Coronary artery (tissue), 2 donors: ENCODE measurements at places on chromosomes 5 and 9.

- DNase-seq = no peak
These were observed 54.2 kb downstream of the SSBP2 start for GRCh38 chr5:81696418-81697397.

- no peak for DNase-seq
These were observed 27.0 kb downstream of the SUB1 start for GRCh38 chr5:32612134-32612888.

DNA sequence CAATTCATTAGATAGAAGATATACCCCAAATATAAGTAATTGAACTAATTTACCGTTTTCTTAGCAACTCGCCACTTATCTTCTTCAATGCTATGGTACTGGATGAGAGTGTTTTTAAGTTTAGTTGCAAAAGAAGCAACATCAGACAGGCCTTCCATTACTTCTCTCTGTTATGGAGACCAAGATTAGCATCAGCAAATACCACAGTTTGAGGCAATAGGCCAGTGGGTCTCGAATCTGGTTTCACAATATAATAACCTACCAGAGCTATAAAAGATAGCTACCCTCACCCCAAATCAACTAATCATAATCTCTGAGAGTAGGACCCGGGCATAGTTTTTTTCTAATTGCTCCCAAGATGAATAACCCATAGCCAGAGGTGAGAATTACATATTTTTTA, 5.1 kb downstream of the STARD4 start:
- DNase-seq = no peak

- DNase-seq = no peak
These were observed 168.4 kb downstream of the RASEF start for GRCh38 chr9:82894548-82894947.

GRCh38 chr9:90379771-90380170, 262.9 kb downstream of the DIRAS2 start:
- no peak for DNase-seq

DNA sequence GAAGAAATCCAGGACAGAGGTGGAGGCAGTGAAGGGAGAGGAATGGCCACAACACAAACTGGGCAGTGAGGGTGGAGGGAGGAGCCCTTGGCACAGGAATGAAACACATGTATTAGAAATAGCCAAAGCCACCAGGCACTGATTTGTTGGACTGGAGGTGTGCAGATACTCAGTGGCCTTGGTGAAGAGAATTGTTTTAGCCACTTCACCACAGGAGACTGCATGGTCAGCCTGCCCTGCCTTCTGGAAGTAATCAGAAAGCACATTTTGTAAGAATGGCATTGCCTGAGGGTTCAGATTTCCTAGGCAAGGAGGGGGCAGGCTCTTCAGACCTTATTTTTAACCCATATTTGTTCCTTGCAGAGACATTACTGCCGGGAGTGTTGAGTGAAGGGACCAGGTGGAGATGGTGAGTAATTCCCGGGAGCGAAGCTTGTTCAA, 2.2 kb downstream of the SGCD start:
- DNase-seq = no peak

DNA sequence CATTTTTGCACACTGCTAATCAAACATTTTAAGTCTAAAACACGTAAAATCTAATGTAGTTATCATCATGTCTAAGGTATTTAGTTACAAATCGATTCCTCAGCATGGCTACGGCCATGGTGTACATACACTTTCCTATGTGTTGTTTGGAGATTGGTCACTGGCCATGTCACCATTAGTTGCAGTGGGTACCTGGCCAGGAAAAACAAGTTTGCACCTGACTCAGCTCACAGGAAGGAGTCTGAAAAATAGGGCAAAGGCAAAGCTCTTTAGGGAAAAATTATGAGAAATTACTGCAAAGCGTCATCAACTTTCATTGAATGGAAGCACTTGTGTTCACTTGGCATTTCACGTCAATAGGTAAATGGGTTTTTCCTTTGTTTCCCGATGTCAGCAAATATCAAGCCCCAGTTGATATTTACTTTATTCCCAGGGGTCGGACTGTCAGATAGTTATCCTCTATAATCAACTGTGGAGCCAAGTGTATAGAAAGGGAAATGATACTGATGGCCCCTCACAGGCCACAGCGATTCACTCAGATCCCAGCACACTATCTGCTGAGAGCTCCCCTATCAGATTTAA, 626.0 kb upstream of the ADAMTS16 start:
- DNase-seq = no peak

GRCh38 chr9:73023025-73023541, 70.2 kb upstream of the ALDH1A1 start:
- DNase-seq = no peak

DNA sequence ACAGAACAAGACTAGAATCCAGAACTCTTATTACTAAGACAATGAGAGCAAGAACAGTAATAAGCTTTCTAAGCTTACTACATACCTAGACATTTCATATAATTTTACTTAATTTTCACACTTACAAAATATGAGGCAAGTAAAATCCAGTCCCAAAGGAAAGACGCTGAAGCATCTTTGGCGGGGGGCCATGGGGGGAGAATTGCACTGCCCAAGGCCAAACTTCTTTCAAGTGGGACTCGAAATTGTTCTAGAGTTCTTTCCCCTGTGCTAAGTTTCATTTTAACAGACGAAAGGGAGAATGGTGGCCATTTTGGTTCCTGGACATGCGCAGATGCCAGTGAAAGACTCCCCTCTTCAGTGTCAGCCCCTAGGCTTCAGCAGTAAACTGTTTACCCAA, 72.3 kb downstream of the PRRT1B start:
- DNase-seq = no peak

- no peak for DNase-seq
These were observed 3.5 kb downstream of the RALGDS start for GRCh38 chr9:133117271-133118178.

DNA sequence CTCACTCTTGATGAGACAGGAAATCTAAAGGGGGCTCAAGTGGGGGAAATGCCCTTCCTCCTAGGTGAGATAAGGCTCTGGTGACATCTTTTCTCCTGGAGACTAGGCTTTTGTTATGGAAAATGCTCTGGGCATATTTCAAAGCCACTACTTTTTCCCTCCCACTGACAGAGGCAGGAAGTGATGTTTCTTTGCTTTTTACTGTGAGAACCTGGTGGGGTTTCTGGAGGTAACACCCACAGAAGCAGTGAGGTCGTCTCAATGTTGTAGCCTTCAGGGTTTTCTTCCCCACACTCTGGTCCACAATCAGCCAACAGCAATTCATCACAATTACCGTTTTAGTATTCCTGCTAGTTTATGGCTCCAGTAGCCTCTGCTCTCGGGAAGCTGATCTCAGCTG, 41.4 kb upstream of the FAM240B start:
- no peak for DNase-seq

DNA sequence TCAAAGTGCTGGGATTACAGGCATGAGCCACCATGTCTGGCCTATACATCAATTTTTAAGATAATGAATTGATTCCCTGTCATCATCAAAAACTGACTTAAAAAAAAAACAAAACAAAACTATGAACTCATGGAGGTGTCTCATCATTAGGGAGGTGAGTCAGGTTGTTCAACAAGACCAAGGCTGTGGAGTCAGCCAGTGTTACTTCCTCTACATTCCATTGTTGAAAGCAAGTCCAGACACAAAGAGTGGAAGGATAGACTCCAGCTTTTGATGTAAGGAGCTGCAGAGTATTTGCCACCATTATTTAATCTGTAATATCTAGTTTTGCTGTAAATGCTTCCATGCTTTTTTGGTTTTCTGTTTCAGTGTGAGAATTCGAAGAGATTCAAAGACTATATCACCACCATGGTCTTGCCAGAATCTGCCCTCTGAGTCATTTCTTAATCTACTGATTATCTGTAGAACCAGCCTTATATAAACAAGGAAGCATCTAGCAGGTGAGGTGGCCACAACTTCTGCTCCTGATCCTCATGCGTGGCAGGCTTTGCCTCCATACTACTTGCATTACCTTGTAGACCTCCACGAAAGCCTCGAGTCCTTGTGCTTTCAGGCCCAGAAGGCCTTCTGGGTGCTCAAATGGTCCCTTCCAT, 156.1 kb downstream of the FGF1 start:
- no peak for DNase-seq

DNA sequence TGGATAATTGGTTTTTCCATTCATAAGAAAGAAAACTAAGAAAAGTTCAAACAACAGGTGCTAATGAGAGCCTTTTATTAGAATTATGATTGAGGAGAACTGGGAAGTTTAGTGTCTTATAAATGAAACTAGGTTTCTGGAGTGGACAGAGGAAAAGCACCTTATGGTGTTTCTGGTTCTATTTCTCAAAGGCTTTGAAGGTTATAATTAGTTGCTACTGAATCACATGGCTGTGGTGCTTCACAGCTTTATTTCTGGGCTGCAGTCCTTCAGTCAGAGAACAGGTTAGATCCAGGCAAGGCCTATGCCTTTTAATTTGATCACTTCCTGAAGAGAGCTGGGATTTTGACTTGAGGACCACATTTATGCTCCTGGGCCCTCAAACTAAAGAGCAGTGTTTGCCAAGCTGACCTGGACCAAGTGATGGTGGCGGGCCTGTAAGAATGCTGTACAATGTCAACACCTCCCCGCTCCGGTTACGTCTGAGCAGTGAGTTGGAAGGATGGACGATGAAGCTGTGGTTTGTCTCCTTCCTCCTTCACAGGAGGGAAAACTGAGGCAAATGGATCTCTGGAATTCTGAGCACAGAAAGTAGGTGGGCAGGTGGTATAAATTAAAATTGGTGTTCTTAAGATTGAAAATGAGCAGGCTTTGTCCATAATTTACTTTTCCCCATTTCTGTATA, 56.0 kb downstream of the ZNF462 start:
- DNase-seq = no peak

- DNase-seq = no peak
These were observed 256.7 kb upstream of the NREP start for GRCh38 chr5:112013660-112014059.

GRCh38 chr9:69385581-69386033, 60.6 kb downstream of the ENTREP1 start:
- DNase-seq = no peak

GRCh38 chr5:43996221-43996620, 393.0 kb downstream of the FGF10 start:
- no peak for DNase-seq

DNA sequence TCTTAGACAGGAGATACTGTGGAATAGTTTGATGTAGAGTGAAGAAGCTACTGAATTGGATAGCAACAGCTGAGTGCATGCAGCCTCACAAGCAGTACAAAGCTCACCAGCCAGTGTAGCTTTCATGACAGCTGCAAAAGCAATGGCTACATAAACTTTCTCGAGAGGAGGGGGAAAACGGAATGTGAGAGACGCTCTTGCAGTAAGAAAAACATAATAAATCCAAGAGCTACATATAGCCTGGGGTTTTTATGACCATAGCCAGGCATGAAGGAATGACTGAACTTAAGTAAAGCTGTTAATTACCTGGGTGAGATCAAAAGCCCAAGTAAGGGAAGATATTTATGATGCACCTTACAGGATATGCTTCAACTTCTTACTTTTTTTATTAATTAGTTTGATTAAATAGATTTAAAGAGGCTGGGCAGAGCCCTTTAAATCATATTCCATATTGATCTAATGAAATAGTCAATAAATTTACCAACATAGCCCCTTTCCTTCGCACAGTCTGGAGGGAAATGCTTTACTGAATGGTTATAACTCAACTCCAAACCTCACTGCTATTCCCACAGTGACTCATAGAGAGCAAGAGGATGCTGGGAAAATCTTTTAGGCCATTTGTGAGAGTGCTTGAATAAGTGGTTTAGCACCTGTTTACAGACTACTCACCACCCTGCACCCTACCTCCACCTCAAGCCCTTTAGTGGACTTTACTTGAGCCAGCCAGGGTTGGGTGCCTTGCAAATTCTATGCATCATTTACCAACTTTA, 407.2 kb upstream of the CLINT1 start:
- DNase-seq = no peak

GRCh38 chr5:59684388-59685190, 208.9 kb downstream of the PDE4D start:
- no peak for DNase-seq

GRCh38 chr5:171272996-171273970, 35.8 kb upstream of the TLX3 start:
- no peak for DNase-seq

DNA sequence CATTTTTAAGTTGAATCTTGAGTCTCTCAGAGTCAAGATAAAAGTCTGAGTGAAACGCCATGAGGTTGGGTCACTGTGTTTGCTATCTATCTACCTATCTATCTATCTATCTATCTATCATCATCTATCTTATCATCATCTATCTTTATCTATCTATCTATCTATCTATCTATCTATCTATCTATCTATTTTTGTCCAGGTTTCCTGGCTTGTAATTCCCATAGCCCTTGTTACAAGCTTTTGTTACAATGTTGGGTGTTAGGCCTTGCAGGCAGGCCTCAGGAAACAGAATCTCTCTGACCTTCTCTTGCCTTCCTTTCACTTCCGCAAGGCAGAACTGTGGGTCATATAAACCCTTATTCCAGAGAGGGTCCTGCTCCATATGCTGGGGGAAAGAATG, 12.6 kb upstream of the KIAA1958 start:
- DNase-seq = no peak

DNA sequence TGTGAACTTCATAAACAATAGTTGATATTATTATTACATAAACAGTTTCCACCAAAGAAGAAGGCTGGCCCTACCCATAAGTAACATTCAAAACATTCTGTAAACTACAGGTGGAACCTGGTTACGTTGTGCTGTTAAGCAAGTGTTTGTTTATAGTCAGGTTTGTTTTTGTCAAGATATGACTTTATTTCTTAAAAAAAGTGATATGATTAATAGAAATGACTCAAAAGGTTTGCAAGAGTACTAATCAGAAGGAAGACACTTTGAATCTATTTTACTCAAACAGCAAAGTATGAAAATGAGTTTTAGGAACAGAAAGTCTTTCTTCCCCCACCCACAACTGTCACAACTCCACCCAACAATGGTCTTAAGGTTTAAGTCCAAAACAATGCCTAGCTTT, 220.8 kb downstream of the PLK2 start:
- no peak for DNase-seq

GRCh38 chr9:77752554-77752953, 104.4 kb upstream of the GNA14 start:
- DNase-seq = no peak

DNA sequence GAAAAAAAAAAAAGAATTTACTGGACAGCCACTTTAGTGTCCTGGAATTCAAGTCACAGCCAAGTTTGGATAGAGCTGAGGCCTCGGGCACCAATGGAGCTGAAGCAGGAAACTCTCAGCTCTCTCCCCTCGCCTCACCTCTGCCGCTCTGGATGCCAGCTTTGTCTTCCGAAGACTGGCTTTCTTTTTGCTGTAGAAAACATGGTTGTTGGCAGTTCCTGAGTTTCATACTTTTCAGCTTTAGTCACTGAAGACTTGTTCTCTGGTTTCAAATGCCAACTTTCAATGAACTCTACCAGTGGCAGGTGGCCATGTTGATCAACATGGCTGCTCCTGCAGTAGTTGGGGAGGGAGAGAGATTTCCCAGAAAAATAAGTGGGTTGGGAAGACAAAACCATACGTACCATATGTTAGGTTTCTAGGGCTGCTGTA, 142.2 kb downstream of the SNX18 start:
- no peak for DNase-seq

- no peak for DNase-seq
These were observed 112.4 kb downstream of the COL23A1 start for GRCh38 chr5:178477802-178478201.
